HepG2 (cell line): ENCODE measurements at places on chromosomes 4 and X.

GRCh38 chr4:129167640-129168260, 71.8 kb downstream of the C4orf33 start:
- peak; percentile 7 for DNase-seq
- no peaks in the 10 kb centered on the region for H3K36me3 ChIP-seq
- no peak overlapping the region for H3K27ac ChIP-seq

GRCh38 chr4:118917582-118917981, 28.9 kb downstream of the SYNPO2 start:
- H3K4me3 ChIP-seq = no peak overlapping the region
- no peaks in the 10 kb centered on the region for H3K4me1 ChIP-seq
- no peaks in the 10 kb centered on the region for H3K27me3 ChIP-seq
- no peak for DNase-seq
- no peaks in the 10 kb centered on the region for H3K36me3 ChIP-seq
- no peak overlapping the region for H3K27ac ChIP-seq

GRCh38 chr4:54423066-54423465, 194.0 kb downstream of the PDGFRA start:
- H3K4me1 ChIP-seq = no peaks in the 10 kb centered on the region
- no peak overlapping the region for H3K27ac ChIP-seq
- DNase-seq = no peak
- H3K4me3 ChIP-seq = no peak overlapping the region
- no peaks in the 10 kb centered on the region for H3K36me3 ChIP-seq
- peaks cover 9% of the 10 kb centered on the region; the same call in 1 of the 3 replicates for H3K27me3 ChIP-seq

DNA sequence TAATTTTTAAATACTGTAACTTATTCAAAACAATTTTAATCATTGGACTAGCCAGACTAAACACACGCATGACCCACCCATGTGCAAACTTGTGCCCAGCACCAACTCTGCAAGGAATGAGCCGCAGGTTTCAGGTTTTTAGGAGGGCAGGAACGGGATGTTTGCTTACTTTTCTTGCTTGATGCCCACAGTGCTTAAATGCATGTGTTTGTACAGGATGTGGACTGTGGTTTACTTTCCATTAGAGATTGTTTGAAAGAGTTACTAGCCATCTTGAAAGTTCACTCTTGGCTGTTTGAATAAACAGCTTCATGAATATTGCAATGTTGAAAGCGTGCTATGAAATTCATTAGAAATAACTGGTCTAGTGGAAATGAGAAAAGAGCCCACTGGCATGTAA, 83.3 kb downstream of the STK32B start:
- no peak overlapping the region for H3K27ac ChIP-seq
- no peaks in the 10 kb centered on the region for H3K36me3 ChIP-seq
- no peaks in the 10 kb centered on the region for H3K4me1 ChIP-seq
- no peak for DNase-seq

- H3K27ac ChIP-seq = no peak overlapping the region
- H3K27me3 ChIP-seq = no peaks in the 10 kb centered on the region
- no peak for DNase-seq
- no peaks in the 10 kb centered on the region for H3K4me1 ChIP-seq
- H3K36me3 ChIP-seq = no peaks in the 10 kb centered on the region
Measured at GRCh38 chrX:13101441-13102139, 57.2 kb upstream of the FAM9C start.

DNA sequence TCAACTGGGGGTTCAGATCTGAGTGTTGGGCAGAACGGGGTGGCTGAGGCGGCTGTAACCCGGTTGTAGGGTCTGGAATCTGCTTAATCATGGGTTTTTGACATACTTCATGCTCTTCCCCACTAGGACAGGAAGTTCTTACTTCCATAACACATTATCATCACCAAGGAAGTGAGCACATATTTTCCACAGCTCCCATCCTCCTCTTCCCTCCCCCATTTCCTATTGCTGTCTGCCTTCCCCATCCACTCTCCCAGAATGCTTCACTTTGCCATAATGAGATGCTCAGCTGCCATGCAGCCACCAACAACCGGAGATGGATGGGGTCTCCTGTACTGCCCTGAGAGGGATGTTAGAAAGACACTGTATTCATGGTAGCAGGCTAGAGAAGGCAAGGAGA, 6.4 kb upstream of the DCUN1D4 start:
- H3K27me3 ChIP-seq = no peaks in the 10 kb centered on the region; the same call in 1 of the 2 replicates
- no peak overlapping the region for H3K27ac ChIP-seq
- no peak overlapping the region for H3K4me3 ChIP-seq
- DNase-seq = no peak
- H3K4me1 ChIP-seq = no peaks in the 10 kb centered on the region
